ENCODE measurements at places on chromosomes 3 and 15.

DNA sequence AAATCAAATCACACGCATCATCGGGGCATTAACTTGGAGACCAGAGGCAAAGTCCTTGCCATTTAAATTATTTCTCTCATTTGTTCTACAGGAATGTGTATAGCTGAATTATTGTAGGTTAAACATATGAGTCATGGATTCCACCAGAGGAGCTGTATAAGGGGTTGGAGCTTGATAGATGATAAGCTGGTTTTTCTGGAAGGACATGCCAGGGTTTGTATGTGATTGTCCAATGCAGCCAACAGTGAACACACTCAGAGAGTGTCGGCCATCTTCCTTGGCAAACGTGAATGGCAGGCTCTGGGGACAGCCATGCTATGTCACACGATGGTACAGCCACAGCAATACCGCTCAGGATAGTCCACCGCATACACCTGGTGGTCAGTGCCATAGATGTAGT, 25.1 kb downstream of the SSUH2 start:
- DNase-seq: no peak

GRCh38 chr15:80620931-80621330, 74.2 kb upstream of the ABHD17C start:
- DNase-seq: no peak

DNA sequence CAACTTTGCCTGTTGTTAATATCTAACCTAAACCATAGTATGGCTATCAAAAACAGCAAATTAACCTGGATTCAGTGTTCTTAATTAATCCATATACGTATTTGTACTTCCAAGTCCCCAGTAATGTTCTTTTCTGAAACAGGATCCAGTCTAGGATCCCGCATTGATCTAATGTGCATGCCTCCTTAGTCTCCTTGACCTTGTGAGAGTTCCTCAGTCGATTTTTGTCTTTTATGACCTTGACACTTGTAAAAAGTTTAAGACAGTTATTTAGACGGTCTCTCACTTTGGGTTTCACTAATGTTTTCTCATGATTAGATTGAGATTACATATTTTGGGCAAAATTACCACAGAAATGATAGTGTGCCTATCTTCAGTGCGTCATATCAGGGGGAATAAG, 69.4 kb downstream of the TGFBR2 start:
- DNase-seq: no peak

DNA sequence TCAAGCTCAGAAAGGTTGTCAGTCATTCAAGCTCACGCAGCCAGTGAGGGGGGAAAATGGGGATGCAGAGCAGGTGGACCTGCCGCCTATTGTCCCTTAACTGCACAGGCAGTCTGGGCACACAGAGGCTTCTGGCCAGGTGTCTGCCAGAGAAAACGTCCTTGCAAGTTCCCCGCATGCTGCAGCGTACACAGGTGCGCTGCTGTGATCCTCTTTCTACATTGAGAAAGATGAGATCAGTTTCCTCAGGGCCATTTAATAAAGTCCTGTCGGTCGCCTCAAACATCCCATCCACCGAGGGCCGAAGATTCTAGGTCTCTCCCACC, 445 bp upstream of the TSEN2 start:
- no peak for DNase-seq

GRCh38 chr3:183082355-183082915, 16.9 kb downstream of the MCCC1 start:
- no peak for DNase-seq

- DNase-seq: no peak
Observed at GRCh38 chr3:94069194-94069813, 6.4 kb downstream of the NSUN3 start.
